Body of pancreas (tissue), 4 donors: ENCODE measurements at places on chromosomes 16 and 17. TPM values are rescaled to one million over a fixed set of nuclear protein-coding genes. Genes with fewer than 3 reads are reported as not detected.

DNA sequence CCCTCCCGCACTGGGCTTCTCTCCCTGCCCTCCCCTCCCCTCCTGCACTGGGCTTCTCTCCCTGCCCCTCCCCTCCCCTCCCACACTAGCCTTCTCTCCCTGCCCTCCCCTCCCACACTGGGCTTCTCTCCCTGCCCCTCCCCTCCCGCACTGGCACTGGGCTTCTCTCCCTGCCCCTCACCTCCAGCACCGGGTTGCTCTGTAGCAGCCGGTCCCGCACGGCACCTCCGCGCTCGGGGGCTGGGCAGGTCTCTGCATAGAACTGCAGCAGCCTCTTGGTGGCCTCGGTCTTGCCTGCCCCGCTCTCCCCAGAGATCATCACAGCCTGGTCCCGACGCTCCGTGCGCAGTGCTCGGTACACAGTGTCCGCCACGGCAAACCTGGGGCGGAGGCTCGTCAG is 9.8 kb downstream of the MYO1C start:
- H3K36me3 ChIP-seq, result peaks cover 19% of the 10 kb centered on the region
- H3K27ac ChIP-seq, result no peak overlapping the region
- peaks cover 41% of the 10 kb centered on the region for H3K4me1 ChIP-seq
- no peak for DNase-seq
- no peaks in the 10 kb centered on the region for H3K27me3 ChIP-seq

- H3K27me3 ChIP-seq, result no peaks in the 10 kb centered on the region
- peaks cover 23% of the 10 kb centered on the region for H3K4me1 ChIP-seq
- no peak for DNase-seq
- no peak overlapping the region for H3K4me3 ChIP-seq
Observed at GRCh38 chr17:81523402-81524038, 4.7 kb upstream of the FSCN2 start.

DNA sequence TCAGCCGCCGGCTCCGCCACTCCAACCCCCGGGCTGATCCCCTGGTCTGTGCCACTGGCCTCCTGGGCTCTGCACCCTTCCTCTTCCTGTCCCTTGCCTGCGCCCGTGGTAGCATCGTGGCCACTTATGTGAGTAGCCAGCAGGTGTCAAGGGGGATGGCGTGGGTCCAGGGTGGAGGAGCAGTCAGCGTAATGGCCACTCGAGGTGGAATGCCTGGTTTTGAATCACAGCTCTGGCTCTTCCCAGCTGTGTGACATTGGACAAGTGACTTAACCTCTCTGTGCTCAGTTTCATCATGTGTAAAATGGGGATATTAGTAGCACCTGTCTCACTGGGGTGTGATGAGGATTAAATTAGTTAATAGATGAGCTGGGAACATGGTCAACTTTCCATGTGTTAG is 2.4 kb upstream of the LAT start:
- peaks cover 8% of the 10 kb centered on the region for H3K36me3 ChIP-seq
- no peak overlapping the region for H3K4me3 ChIP-seq
- H3K4me1 ChIP-seq, result no peaks in the 10 kb centered on the region

Gene TMEM231
- 2.6 TPM for total RNA-seq

- no peak overlapping the region for H3K27ac ChIP-seq
- peaks cover 54% of the 10 kb centered on the region for H3K4me1 ChIP-seq
- H3K36me3 ChIP-seq, result no peaks in the 10 kb centered on the region
- no peak overlapping the region for H3K4me3 ChIP-seq
Observed at GRCh38 chr16:54282202-54282927, 4.2 kb downstream of the IRX3 start.

Gene IRX6
- 0.66 TPM for total RNA-seq

- H3K27me3 ChIP-seq, result peaks cover 4% of the 10 kb centered on the region
- peaks cover 6% of the 10 kb centered on the region for H3K4me1 ChIP-seq
- no peak overlapping the region for H3K27ac ChIP-seq
- H3K4me3 ChIP-seq, result no peak overlapping the region
Observed at GRCh38 chr17:45907750-45908395, 13.5 kb downstream of the MAPT start.

DNA sequence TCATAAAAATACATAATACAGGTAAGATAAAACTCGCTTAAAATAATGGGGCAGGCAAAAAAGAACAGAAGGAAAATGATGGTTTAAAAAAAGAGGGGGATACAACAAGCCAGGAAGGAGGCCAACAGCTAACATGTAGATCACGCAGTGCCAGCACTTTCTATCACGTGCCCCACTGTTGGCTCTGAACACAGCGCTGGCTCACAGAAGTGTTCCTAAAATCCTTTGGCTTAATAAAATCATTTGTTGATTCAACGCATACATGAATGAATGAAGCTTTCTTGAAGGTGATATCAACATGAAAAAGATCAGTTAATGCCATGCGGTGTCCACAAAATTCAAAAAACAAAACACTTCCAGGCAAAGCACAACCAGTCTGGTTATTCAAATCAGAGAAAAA is 8.5 kb downstream of the ITGAE start:
- no peak for DNase-seq
- no peak overlapping the region for H3K4me3 ChIP-seq
- no peaks in the 10 kb centered on the region for H3K4me1 ChIP-seq
- no peaks in the 10 kb centered on the region for H3K36me3 ChIP-seq

Gene EPN3
- total RNA-seq, result 11.9 TPM

- DNase-seq, result no peak
- no peak overlapping the region for H3K27ac ChIP-seq
- H3K27me3 ChIP-seq, result no peaks in the 10 kb centered on the region
- no peak overlapping the region for H3K4me3 ChIP-seq
- H3K36me3 ChIP-seq, result no peaks in the 10 kb centered on the region
Observed at GRCh38 chr16:21608639-21609328, 9.4 kb downstream of the METTL9 start.

Gene OTOP2
- not detected for total RNA-seq

Gene TBC1D3H
- total RNA-seq, result not detected

Gene CASKIN1
- total RNA-seq, result 0.66 TPM

DNA sequence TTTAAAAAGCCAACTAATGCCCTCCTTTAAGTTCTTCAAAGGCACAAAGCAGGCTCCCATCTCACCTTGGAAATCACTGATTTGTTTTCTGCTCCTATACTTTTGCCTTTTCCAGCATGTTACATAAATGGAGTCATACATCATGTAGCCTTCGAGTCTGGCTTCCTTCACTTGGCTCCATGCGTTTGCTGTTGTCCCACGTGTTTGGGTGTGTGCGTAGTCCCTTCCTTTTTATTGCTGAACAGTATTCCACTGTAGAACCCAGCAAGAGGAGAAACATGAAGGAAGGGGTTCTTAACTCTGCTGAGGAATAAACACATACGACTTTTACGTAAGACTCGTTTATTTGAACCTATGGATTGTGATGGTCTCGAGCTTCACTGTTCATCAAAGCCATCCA is 82.0 kb downstream of the GPRC5B start:
- no peaks in the 10 kb centered on the region for H3K27me3 ChIP-seq
- H3K36me3 ChIP-seq, result no peaks in the 10 kb centered on the region
- no peak overlapping the region for H3K27ac ChIP-seq
- DNase-seq, result no peak

DNA sequence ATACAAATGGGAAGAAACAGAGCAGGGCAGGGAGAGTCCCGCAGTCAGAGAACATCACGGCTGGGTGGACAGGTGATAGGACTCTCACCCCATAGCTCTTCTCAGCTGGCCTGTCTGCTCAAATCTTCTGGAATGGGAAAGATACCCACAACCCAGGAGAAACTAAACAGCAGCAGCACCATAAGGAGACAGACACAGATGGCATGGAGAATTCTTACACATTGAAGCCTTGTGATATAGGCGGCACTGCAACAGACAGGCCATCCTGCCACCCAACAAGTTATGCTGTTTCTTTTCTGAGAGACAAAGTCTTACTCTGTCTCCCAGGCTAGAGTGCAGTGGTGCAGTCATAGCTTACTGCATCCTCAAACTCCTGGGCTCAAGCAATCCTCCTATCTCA is 8.6 kb upstream of the ANKRD40CL start:
- H3K4me3 ChIP-seq, result no peak overlapping the region
- no peak overlapping the region for H3K27ac ChIP-seq
- H3K27me3 ChIP-seq, result no peaks in the 10 kb centered on the region
- no peaks in the 10 kb centered on the region for H3K36me3 ChIP-seq
- H3K4me1 ChIP-seq, result no peaks in the 10 kb centered on the region
- DNase-seq, result no peak

DNA sequence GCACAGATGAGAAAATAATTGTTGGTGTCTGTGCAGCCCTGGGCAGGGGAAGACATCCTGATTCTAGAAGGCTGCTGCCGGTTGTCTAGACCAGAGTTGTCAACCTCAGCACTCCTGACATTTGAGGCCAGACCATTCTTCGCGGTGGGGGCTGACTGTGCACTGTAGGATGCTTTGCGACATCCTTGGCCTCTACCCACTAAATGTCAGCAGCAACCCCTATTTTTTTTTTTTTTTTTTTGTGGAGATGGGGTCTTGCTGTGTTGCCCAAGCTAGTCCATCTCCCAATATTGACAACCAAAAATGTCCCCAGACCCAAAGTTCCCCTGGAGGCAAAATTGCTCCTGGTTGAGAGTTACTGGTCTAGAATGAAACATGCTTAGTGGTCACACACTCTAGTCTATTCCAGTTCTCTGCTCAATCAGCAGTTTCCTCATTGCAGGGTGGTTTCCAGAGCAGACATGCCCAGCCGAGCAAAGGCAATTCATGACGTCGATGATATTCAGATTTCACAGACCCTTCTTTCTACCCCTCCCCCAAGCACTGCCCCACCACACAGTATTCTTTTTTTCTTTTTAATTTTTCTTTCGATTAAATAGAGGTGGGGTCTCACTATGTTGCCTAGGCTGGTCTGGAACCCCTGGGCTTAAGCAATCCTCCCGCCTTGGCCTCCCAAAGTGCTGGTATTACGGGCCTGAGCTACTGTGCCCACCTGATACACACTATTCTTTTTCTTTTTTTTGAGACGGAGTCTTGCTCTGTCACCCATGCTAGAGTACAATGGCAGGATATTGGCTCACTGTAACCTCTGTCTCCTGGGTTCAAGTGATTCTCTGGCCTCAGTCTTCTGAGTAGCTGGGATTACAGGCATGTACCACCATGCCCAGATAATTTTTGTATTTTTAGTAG is 9.0 kb downstream of the C17orf99 start:
- H3K4me1 ChIP-seq, result peaks cover 12% of the 10 kb centered on the region
- H3K27ac ChIP-seq, result no peak overlapping the region
- H3K4me3 ChIP-seq, result no peak overlapping the region
- no peaks in the 10 kb centered on the region for H3K36me3 ChIP-seq
- no peaks in the 10 kb centered on the region for H3K27me3 ChIP-seq
- DNase-seq, result no peak

Gene KRT16
- total RNA-seq, result 1.6 TPM

GRCh38 chr17:78272181-78272913 is 40.9 kb downstream of the TMEM235 start:
- H3K36me3 ChIP-seq, result no peaks in the 10 kb centered on the region
- peaks cover 11% of the 10 kb centered on the region for H3K4me1 ChIP-seq
- peak; percentile 75 for DNase-seq

DNA sequence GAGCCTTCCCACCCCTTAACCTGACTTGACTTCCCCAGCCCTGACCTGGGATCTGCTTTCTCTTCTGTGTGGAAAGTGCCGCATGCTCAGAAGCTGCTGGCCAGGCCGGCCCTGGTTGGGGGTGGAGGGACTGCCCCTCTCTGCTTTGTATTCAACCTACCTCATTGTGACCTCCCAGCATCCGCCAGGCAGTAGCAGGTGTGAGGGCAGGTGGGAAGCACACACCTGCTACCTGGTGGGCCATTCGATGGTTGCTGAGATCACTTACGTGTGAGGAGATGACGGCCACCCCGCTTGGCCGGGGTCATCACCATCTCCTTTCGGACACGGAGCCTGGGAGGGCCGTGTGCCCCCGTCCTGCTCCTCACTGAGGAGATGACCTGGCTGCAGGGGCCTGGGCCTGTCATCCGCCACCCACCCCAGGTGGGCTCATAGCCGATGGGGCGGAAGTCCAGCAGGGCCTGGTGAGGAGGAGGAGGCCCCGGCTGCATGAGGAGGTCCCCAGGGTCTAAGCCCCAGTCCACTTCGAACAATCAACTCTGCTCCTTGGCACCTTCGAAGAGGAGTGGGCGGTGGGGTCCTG is 7.1 kb downstream of the CPNE7 start:
- H3K4me3 ChIP-seq, result no peak overlapping the region
- H3K27ac ChIP-seq, result no peak overlapping the region
- H3K4me1 ChIP-seq, result peaks cover 13% of the 10 kb centered on the region
- H3K36me3 ChIP-seq, result no peaks in the 10 kb centered on the region
- DNase-seq, result no peak

Gene SBK1
- total RNA-seq, result 2.6 TPM

DNA sequence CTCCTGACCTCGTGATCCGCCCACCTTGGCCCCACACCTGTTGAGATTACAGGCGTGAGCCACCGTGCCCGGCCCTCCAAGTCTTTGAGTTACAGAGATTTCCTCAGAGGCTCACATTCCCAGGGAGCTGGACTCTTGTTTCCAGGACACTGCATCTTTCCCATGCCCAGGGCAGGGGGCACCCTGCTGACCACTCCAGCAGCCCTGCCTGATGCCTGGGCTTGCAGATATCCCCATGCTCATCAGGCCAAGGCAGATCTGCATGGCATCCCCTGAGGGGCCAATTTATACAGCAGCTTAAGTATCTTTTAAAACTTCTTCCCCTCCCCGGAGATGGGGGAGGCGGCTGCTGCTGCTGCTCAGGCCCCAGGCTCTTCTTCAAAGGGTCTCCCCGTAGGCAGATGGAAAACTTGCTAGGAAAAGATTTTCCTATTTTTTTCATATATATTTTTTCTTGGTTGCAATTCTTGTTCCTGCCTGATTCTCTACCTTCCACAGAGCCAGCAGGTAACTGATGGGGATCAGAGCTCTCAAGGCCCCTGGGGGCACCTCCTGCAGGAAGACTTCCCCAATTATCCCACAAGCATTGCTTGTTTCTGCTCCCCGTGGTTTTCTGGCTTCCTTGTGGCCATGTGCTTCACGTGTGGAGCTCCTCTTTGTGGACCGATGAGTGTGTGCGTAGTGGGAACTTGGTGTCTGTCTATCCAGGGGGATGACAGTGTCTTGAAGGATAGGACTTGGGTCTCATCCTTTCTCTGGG is 102.2 kb upstream of the SDK2 start:
- no peaks in the 10 kb centered on the region for H3K27me3 ChIP-seq
- no peak for DNase-seq
- peaks cover 30% of the 10 kb centered on the region for H3K4me1 ChIP-seq
- no peak overlapping the region for H3K4me3 ChIP-seq

- no peaks in the 10 kb centered on the region for H3K27me3 ChIP-seq
- DNase-seq, result no peak
- no peak overlapping the region for H3K27ac ChIP-seq
- H3K4me1 ChIP-seq, result peaks cover 8% of the 10 kb centered on the region
- H3K36me3 ChIP-seq, result no peaks in the 10 kb centered on the region
Observed at GRCh38 chr17:65699459-65699858, 138.0 kb upstream of the AXIN2 start.

GRCh38 chr16:27945233-27945973 is 118.1 kb downstream of the GSG1L start:
- no peaks in the 10 kb centered on the region for H3K4me1 ChIP-seq
- no peak overlapping the region for H3K27ac ChIP-seq
- no peak for DNase-seq
- H3K27me3 ChIP-seq, result no peaks in the 10 kb centered on the region
- H3K36me3 ChIP-seq, result no peaks in the 10 kb centered on the region

Gene TPSAB1
- total RNA-seq, result 23.6 TPM

Gene RAMP2
- 3.1 TPM for total RNA-seq

DNA sequence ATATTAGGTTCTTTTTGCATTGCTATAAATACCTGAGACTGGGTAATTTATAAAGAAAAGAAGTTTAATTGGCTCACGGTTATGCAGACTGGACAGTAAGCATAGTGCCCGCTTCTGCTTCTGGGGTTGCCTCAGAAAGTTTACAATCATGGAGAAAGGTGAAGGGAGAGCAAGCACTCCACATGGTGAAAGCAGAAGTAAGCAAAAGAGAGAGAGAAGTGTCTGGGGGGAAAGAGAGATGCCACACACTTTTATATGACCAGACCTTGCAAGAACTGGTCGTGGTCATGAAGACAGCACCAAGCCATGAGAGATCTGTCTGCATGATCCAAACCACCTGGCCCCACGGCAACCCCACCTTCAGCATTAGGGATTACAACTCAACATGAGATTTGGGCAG is 45.4 kb downstream of the KCNJ16 start:
- no peaks in the 10 kb centered on the region for H3K36me3 ChIP-seq
- no peak for DNase-seq
- H3K4me3 ChIP-seq, result no peak overlapping the region
